Fibroblast of the conjunctiva (primary cell): ENCODE measurements at places on chromosomes 7 and 10.

DNA sequence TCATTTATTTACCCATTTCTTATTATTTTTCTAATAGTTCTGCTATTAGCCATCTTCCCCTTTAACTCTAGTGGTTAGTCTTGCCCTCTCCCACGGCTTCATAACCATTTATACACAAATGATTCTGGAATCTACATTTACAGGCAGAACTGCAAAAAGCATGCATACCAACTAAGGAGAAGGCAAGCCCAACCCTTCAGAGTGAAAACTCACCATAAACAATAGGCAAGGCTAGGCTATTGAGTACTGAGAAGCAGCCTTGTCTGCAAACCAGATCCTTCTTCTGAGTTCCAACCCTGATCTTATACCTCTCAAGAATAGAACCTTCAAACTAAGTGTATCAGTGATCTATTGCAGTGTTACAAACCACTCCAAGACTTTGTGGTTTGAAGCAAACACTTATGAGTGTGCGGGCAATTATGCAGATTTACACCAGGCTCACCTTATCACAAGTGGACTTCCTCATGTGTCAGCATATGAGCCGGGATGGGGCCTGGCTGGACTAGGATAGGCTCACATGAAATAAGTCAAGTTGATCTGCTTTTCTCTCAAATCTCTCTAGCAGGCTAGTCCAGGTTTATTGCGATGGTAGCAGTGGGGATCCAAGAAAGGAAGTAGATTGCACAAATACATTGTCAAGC is 896.9 kb upstream of the PHF14 start:
- no peak for DNase-seq

DNA sequence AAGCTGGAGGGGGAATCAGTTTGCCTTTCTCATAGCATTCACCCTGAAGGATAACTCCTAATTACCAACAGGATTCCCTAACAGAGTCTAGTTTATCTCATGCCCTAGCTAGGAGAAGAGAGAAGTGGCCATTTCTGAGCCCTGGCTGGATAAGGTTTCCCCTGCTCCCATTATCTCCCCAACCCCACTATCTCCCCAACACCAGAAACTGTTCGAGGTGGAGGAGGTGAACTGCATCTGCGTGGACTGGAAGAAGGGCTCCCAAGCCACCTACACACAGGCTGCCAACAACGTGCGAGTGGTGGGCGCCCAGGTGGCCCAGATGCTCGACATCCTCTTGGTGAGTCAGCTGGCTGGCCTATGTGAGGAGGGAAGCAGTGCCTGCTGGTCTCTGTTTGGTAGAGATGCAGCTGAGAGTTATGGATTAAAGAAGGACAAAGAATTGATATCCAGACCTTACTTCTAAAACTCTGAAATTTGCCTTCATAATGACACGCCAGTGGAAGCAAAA is 3.8 kb downstream of the PNLIPRP1 start:
- no peak for DNase-seq

DNA sequence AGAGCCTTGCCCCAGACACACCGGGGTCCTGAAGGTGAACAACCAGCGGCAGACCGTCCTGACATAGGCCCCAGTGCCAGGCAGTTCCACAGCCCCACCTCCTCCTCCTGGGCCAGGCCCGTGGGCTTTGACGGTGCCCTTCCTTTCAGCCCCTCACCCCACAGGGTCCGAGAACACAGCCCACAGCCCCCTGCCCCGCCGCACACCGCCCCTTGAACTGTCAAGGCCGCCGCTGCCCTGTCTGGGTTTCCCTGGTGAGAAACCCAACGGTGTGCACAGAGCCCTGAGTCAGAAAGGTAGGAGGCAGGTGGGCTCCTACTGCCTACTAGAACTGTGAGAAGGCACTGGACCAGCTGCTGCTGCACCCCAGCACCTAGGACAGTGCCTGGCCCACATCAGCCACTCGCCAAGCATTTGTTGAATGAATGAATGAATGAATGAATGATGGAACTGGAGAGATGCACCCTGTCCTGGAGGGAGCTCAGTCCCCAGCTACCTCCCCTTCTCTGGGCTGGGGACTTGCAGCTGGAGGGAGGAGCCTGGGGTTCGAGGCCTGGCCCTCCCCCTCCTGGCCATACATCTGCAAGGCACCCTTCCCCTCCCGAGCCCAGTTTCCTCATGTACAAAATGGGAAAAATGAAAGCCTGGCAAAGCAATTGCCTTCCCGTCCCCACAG is 117.9 kb downstream of the SLIT1 start:
- DNase-seq, result no peak

- DNase-seq, result no peak
Measured at GRCh38 chr7:70893422-70893821, 238.5 kb upstream of the GALNT17 start.

DNA sequence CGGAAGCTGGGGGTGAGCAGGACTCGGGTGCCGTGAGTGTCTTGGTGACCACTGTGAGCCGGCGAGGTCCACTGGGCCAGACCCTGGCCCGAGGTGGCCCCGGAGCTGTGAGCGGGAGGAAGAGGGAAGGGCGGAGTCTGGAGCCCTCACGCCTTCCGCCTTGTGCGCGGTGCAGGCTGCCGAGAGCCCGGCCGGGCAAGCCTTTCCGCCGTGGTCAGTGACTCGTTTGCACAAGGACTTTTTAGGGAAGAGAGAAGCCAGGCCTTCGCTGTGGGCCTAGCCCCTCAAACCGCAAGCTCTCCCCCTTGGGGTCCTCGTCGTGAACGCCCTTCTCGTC is 40.9 kb upstream of the ZNF32 start:
- DNase-seq, result no peak

DNA sequence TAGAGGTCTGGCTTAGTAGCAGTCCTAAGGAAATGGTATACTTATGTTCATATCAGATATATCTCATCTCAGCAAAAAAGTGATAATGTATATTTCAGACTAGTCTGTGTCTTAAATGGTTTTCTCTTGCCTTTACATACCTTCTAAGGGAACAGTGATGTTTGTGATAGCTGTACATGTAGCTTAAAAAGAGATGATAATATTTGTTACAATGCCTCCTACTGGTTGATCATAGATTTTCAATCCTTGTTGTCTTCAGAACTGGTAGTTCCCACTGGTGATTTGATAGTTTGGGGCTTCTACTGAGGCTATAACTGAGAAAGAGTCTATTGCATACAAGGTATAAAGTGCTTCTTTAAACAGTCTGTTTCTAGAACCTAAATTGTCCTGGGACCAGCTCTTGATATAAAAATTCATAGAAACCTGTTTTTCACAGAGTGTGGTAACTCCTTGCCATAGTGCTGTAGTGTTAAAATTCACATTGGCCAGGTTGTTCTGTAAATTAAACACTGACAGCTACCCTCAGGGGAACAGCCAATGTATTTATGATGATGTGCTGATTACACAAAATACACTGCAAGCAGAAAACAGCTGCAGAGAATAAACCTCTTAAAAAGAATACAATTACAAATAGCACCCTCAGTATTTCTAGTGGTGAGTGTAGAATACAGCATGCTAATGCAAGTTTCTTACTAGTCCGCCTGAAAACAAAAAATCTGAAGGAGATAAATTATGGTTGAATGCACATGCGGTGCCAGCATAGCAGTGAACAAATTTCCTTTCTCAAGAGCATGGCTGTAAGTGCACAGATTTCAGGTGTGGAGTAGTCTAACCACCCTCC is 90.3 kb downstream of the BTRC start:
- peak; percentile 9 for DNase-seq

DNA sequence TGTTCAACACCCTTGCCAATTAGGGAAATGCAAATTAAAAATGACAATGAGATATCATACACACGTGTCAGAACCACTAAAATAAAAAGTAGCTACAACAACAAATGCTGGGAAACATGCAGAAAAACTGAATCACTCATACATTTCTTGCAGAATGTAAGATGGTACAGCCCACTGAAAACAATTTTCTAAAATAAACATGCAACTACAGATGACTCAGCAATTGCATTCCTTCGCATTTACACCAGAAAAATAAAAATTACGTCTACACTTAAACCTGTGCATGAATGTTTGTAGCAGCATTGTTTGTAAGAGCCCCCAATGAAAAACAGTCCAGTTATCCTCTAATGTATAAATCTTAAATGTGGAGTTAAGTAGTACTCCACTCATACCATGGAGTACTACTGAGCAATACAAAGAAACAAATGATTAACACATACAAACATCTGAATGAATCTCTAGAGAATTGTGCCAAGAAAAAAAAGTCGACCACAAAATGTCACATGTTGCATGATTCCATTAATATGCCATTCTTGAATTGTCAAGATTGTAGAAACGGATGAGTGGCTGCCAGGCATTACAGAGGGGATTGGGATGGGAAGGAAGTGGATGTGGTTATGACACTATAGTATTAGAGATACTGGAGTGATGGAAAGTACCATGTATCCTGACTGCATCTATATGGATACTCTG is 134.6 kb upstream of the NPSR1 start:
- DNase-seq, result no peak

DNA sequence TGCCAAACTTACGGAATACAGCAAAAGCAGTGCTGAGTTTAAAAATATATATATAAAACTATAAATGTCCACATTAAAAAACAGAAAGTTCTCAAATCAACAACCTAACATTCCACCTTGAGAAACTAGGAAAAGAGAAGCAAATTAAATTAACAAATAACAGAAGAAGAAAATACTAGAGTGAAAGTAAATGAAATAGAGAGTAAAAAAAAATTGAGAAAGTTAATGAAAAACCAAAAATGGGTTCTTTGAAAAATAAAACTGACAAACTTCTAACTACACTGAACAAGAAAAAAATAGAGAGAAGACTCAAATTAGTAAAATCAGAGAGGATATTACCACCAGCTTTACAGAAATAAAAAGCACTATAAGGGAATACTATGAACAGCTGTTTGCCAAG is 22.1 kb downstream of the RASGEF1A start:
- DNase-seq, result no peak

DNA sequence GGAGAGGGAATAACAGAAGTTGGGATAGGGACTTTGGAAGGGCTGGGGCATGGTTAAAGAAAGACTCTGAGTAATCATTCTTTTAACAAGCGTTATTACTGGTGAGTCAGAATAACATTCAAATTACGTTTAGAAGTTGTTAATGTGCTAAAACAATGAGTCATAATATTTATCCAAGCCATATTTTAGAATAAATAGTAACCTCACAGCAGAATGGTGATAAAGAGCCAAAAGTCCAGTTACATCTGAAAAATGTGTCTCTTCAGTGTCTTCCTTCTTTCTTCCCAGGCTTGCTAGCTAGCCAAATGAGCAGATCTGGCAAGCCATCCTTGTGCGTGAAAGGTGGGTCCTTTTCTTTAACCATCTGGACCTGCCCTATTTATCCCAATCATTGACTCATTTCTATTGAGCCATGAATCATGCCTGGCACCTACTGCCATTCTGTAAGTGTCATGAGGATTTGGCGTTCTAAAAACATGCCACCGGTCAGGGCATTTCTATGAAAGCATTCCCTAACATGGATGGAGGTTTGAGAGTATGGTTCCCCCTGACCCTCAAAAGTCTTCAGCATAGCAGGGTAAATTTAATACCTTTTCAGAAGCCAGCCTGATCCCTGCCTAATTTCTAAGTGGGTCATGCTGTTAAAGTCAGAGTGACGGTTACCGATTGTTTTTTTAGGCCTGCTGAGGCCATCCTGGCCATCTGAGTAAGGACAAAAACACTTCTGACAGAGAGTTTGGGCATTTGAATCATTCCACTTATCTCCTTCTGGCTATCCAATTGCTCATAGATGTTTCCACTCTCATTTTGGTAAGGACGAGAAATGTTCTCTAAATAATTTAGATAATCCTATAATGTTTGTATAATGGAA is 26.9 kb downstream of the MYPN start:
- peak; percentile 42 for DNase-seq

DNA sequence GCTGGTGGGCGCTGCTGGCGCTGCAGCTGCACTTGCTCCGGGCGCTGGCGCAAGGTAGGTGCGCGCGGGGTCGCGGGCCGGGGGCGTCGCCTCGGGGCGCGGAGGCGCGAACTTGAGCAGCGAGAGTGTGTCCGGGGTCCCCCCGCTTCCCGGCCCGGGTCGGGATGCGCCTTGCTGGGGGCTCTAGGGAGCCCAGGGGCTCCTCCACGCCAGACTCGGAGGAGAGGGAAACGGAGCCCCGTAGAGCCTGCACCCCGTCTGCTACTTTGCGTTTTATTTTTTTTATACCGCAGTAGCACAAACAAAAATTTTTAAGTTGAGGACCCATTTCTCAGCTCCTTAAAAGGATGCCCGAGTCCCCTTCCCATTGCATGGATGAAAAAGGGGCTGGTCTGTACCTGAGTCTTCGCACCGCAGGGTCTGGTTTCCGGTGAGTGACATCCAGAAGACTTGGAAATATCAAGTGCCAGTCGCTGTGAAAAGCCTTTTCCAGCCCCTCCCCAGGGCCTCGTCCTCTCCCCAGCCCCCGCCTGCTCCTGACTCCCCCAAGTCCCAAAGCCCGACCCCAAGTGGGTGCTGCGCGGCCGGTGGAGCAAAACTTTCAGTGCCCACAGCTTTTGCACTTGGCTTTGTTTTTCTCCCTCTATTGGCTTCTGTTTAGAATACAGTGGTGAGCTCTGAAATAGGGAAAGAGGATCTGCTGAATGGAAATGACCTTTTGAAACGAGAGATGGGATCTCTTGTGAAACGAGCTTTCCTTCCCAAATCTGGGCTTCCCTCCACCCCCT is 973 bp downstream of the SDK1 start:
- DNase-seq, result peak; percentile 6

DNA sequence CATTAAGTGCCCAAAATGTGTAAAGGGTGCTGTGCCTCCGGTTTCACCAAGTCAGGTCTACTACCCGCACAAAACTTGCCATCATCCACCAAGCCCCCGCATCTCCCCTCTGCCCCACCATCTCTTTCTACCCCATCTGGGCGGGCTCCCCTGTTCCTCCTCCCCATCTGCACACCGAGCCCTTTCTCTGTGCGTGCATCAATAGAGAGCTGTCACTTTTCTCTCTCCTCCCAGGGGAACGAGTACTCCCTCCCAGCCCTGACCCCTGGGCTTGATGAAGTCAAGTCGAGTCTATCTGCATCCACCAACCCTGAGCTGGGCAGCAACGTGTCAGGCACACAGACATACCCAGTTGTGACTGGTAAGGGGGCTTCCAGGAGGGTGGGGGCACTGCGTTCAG is 63.5 kb downstream of the PAX2 start:
- no peak for DNase-seq

GRCh38 chr7:73970801-73971229 is 57.2 kb upstream of the ELN start:
- DNase-seq, result no peak
